ENCODE measurements at places on chromosomes 13 and 19. TPM values are rescaled to one million over a fixed set of nuclear protein-coding genes. Genes with fewer than 3 reads are reported as not detected.

ATXN8OS gene
- not detected for total RNA-seq

SLC17A7 gene
- total RNA-seq, result 1.3 TPM

ZNF524 gene
- total RNA-seq, result 20.4 TPM

ZNF559 gene
- 60.1 TPM for total RNA-seq

ZNF132 gene
- total RNA-seq, result 9.8 TPM

ZNF571 gene
- 7.4 TPM for total RNA-seq

DCT gene
- 0.88 TPM for total RNA-seq

PLPP2 gene
- 4.9 TPM for total RNA-seq

C3 gene
- total RNA-seq, result 619 TPM

DNA sequence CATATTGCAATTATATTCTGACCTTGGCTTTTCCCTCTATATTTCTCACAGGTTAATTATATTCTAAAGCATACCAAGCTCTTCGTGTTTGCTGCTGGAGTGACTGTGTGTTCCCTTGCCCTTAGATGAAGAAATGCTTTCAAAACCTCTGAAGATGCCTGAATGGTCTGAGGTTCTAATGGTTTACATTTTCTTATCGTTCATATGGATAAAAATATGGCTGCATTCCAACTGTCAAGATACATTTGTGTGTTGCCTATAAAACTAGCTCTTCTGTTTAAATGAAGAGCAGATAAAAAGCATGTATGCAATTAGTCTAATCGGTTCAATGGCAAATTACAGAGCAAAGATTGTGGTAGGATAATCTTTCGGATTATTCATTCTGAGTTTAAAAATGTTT is 68.4 kb upstream of the ANKRD10 start:
- H3K36me3 ChIP-seq, result no peaks in the 10 kb centered on the region
- no peak overlapping the region for H3K4me3 ChIP-seq
- no peak overlapping the region for H3K27ac ChIP-seq
- DNase-seq, result no peak
- no peaks in the 10 kb centered on the region for H3K27me3 ChIP-seq

- DNase-seq, result no peak
- no peaks in the 10 kb centered on the region for H3K27me3 ChIP-seq
- H3K36me3 ChIP-seq, result no peaks in the 10 kb centered on the region
- no peak overlapping the region for H3K4me3 ChIP-seq
- H3K27ac ChIP-seq, result no peak overlapping the region
Measured at GRCh38 chr13:95193509-95194230, 107.6 kb downstream of the ABCC4 start.

GRCh38 chr19:51514866-51515481 is 13.4 kb upstream of the SIGLEC12 start:
- no peaks in the 10 kb centered on the region for H3K36me3 ChIP-seq
- no peaks in the 10 kb centered on the region for H3K27me3 ChIP-seq
- no peaks in the 10 kb centered on the region for H3K4me1 ChIP-seq
- H3K4me3 ChIP-seq, result no peak overlapping the region

DNA sequence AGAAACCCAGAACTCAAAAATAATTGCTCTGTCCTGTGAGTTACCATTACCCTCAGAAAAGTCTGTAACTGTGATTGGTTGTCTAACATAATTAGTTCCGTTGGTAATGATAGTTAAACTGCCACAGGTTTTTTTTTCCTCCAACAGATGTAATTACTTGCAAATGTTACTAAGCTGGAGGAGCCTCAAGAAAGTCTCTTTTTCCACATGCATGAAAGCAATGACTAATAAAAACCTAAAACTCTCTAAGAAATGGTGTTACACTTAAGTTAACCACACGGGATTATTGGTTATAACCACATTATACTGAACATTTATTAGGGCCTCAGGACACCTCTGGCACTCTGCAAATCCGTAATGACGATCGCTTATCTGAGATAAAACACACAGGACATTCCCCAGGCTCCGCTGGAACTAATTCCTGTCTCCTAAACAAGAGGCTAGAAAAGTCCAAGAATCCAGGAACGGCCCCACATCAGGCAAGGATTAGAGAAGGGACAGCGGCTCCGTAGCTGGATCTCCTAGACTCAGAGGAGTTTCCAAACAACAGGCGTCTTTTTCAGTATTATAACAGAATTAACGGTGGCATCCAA is 753 bp downstream of the ZNF235 start:
- H3K27me3 ChIP-seq, result no peaks in the 10 kb centered on the region
- H3K4me3 ChIP-seq, result peak overlapping the region; percentile 58
- no peaks in the 10 kb centered on the region for H3K36me3 ChIP-seq
- H3K27ac ChIP-seq, result peak overlapping the region; percentile 78
- DNase-seq, result no peak

- no peak overlapping the region for H3K4me3 ChIP-seq
- no peaks in the 10 kb centered on the region for H3K4me1 ChIP-seq
- no peaks in the 10 kb centered on the region for H3K27me3 ChIP-seq
- no peaks in the 10 kb centered on the region for H3K36me3 ChIP-seq
- DNase-seq, result no peak
- no peak overlapping the region for H3K27ac ChIP-seq
Measured at GRCh38 chr13:102236341-102236740, 165.5 kb downstream of the FGF14 start.

DNA sequence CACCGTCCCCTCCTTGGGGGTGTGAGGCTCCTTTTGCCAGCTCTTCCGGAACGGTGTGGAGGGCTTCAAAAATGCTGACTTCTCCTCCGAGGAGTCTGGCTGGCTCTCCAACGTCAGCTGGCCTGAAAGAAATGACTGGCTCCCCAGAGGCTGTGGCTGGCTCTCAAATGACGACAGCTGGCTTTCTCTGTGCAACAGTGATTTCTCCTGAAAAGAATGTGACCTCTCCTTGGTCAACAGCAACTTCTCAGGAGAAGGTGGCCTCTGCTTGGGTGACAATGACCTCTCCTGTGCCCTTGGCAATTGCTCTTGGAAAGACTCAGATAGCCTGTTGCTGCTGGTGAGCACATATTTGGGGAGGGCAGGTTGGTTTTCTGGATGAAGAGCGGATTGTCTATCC is 29.2 kb downstream of the ONECUT3 start:
- peaks cover 21% of the 10 kb centered on the region for H3K27me3 ChIP-seq

- H3K27ac ChIP-seq, result no peak overlapping the region
- no peaks in the 10 kb centered on the region for H3K4me1 ChIP-seq
- DNase-seq, result no peak
- H3K27me3 ChIP-seq, result no peaks in the 10 kb centered on the region
- H3K36me3 ChIP-seq, result no peaks in the 10 kb centered on the region
Measured at GRCh38 chr13:77714119-77714755, 16.8 kb downstream of the SLAIN1 start.

DNA sequence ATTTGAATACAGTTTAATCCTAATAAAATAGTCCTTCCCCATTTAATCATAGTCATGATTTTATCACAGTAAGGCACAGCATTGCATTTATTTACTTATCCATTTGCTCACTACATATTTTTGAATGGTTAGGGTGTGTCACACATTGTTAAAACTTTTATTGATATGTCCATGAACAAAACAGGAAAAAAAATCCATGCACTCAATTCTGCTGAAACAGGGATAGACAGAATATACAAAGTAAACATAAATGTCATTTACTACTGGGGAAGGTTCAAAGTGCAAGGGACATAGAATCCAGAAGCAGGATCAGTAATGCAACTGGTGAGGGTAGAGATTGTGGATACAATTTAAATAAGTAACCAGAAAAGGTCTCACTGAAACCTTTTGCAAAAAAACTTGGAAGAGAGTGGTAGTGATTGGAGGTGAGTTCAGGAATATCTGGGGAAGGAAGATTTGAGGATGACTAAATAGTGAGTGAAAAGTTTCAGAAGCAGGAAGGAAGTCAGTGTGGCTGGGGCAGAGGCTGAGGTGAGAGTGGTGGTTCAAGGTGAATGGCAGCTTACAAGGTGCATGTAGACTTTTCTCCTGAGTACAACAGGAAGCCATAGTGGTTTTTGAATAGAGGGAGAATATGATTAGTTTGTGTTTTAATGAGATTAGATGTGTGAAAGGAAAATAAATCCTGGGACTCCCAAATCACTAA is 387.2 kb upstream of the ATXN8OS start:
- H3K27ac ChIP-seq, result no peak overlapping the region
- no peaks in the 10 kb centered on the region for H3K27me3 ChIP-seq
- no peak overlapping the region for H3K4me3 ChIP-seq
- no peaks in the 10 kb centered on the region for H3K36me3 ChIP-seq

DNA sequence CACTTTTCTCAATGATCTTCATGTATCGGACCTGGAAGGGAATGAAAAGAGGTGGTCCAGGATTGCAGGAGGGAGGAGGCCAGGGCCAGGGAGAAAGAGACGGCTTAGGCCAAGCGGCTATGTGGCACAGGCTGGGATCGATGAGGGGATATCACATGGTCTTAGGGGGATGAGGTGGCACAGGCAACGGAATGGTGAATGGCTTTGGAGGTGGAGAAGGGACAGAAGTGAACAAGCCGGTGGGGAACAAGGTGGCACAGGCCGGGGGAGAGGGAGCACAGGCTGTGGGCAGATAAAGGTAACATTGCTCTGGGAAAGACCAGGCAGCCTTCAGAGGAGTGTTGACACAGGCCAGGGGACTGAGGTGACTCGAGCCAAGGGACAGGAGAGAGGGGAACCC is 5.7 kb upstream of the CDKN2D start:
- peaks cover 2% of the 10 kb centered on the region for H3K4me1 ChIP-seq
- no peaks in the 10 kb centered on the region for H3K36me3 ChIP-seq
- DNase-seq, result no peak
- no peaks in the 10 kb centered on the region for H3K27me3 ChIP-seq

GRCh38 chr19:52535771-52536447 is 8.4 kb downstream of the ZNF808 start:
- peak overlapping the region; percentile 49 for H3K4me3 ChIP-seq
- no peaks in the 10 kb centered on the region for H3K27me3 ChIP-seq
- H3K27ac ChIP-seq, result peak overlapping the region; percentile 81
- no peaks in the 10 kb centered on the region for H3K36me3 ChIP-seq
- peak; percentile 87 for DNase-seq
- H3K4me1 ChIP-seq, result no peaks in the 10 kb centered on the region

- no peak overlapping the region for H3K4me3 ChIP-seq
- DNase-seq, result no peak
- H3K27me3 ChIP-seq, result no peaks in the 10 kb centered on the region
- H3K27ac ChIP-seq, result no peak overlapping the region
- no peaks in the 10 kb centered on the region for H3K36me3 ChIP-seq
- H3K4me1 ChIP-seq, result no peaks in the 10 kb centered on the region
Measured at GRCh38 chr19:16033136-16033530, 43.2 kb upstream of the TPM4 start.

DNA sequence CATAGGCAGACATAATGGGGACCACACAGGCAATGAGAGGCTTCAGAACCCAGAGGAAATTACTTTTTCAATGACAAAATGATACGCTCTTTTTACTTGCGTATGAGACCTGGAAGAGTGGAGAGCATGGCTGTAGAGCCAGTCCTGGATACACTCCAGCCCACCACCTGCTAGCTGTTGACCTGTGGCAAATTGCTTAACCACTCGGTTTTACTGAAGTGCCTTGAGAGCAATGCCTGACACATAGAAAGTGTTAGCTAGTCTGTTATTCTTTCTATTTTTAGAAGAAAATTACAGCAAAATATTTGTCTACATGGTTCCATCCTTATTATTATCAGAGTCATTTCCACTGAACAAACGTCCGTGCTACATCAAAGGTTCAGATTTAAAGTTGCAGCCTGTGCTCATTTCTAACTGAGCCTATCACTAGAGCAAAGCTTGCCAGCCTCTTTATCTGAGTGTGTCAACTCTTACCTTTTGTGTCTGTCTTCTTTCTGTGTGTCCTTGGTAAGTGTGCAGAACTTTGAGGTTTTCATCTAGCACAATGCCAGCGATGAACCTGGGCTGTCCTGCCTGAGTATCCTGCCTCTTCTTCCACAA is 9.6 kb upstream of the GPR183 start:
- no peak for DNase-seq
- H3K36me3 ChIP-seq, result no peaks in the 10 kb centered on the region
- no peak overlapping the region for H3K4me3 ChIP-seq
- no peak overlapping the region for H3K27ac ChIP-seq
- no peaks in the 10 kb centered on the region for H3K27me3 ChIP-seq

GRCh38 chr19:10712754-10713153 is 5.1 kb upstream of the DNM2 start:
- no peak overlapping the region for H3K4me3 ChIP-seq
- H3K27me3 ChIP-seq, result no peaks in the 10 kb centered on the region
- no peak overlapping the region for H3K27ac ChIP-seq
- DNase-seq, result no peak

DNA sequence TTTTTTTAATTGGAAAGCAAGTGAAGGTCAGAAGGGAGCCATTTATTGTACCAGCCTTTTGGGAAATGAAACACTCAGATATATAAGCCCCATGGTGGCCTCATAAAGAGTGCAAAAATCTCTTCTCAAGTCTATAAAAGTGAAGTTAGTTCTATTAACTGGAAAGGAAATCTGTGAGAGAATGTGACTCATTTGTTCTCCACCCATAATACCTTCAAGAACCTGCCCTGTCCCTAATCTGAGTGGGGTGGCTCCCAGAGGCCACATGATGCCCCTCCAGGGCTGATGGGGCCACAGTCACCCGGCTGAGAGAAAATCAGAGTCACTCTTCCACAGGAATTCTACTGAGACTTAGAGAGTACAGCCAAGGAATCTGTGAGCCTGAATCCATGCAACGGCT is 65.8 kb upstream of the SERP2 start:
- H3K4me1 ChIP-seq, result peaks cover 13% of the 10 kb centered on the region
- no peak for DNase-seq
- H3K36me3 ChIP-seq, result no peaks in the 10 kb centered on the region
- no peak overlapping the region for H3K4me3 ChIP-seq

DNA sequence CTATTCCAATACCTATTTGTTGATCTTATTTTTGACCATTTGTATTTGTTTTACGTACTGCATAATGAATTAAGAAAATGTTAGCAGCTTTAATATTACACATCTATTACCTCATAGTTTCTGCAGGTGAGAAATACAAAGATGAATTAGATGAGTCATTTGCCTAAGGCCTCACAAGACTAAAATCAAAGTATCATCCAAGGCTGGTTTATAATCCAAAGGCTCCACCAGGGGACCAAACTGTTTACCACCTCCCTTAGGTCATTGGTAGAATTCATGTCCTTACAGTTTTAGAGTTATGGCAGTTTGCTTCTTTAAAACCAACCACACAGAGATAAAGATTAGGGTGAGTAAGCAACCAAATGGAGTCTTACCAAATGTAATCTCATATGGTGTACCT is 848.1 kb downstream of the SLITRK6 start:
- no peak overlapping the region for H3K27ac ChIP-seq
- no peak for DNase-seq
- no peaks in the 10 kb centered on the region for H3K4me1 ChIP-seq
- H3K4me3 ChIP-seq, result no peak overlapping the region
- H3K36me3 ChIP-seq, result no peaks in the 10 kb centered on the region

GRCh38 chr13:79281339-79281747 is 124.7 kb downstream of the RBM26 start:
- no peaks in the 10 kb centered on the region for H3K4me1 ChIP-seq
- H3K4me3 ChIP-seq, result no peak overlapping the region
- H3K36me3 ChIP-seq, result no peaks in the 10 kb centered on the region
- H3K27me3 ChIP-seq, result no peaks in the 10 kb centered on the region
- DNase-seq, result no peak

Data from uterus (tissue), 4 donors.